ENCODE measurements at places on chromosomes 7 and 10.
A peak's percentile ranks its signal among the peaks of the same experiment; 100 is the strongest.

- DNase-seq = no peak
Observed at GRCh38 chr10:1251769-1252168, 195.6 kb downstream of the WDR37 start.

- peak; percentile 59 for DNase-seq
Observed at GRCh38 chr7:44847509-44847919, 373 bp downstream of the H2AZ2 start.

GRCh38 chr7:107078517-107078966 lies 34.0 kb downstream of the PRKAR2B start:
- DNase-seq = no peak

DNA sequence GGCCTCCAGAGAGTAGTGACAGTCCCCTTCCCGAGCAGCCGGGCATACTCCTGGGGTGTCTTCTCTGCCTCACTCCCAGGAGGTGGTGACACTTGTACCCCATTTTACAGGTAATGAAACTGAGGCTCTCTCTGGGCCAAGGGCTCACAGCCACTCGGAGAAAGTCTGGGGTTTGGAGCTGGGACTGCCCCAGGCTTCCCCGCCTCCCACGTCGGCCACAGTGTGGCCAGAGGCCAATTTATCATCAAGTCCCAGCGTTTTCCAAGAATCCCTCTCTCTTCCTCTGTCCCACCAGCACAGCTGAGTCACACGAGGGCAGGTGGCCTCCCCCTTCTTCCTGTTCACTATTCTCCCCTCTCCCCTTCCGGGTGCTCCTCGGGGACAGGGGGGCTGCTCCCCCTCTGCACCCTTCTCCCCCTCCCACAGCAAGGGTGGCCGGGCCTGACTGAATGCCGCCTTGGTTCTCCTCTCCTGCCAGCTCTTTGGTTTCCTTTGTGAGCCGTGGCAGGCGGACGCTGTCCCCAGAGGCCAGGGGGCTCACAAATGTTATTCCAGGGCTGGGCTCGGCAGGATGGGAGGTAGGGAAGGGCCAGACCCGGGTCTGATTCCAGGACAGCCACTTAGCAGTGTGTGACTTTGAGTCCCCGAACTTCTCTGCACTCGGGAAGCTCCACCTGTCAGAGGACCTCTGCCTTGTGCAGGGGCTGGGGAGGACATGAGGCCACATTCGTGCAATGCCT lies 17.7 kb downstream of the CLIP2 start:
- DNase-seq = no peak

GRCh38 chr10:120948889-120949608 lies 97.9 kb downstream of the WDR11 start:
- DNase-seq = peak; percentile 27

DNA sequence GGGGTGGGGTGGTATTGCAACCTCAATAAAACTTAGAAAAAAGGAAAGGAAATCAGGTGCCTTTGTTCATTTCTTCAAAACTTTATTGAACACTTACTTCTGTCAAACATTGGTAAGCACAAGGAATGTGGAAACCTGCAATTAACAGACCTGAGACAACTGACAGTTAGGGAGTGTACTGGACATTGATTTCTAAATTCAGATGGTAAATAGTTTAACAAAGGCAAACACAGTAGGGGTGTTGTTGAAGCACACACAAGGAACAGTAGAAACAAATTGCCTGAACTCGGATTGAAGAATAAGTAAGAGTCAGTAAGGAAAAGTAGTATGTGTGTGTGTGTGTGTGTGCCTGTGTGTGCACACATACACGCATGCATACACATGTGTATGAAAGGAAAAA lies 108.6 kb downstream of the CSTF2T start:
- DNase-seq = no peak

DNA sequence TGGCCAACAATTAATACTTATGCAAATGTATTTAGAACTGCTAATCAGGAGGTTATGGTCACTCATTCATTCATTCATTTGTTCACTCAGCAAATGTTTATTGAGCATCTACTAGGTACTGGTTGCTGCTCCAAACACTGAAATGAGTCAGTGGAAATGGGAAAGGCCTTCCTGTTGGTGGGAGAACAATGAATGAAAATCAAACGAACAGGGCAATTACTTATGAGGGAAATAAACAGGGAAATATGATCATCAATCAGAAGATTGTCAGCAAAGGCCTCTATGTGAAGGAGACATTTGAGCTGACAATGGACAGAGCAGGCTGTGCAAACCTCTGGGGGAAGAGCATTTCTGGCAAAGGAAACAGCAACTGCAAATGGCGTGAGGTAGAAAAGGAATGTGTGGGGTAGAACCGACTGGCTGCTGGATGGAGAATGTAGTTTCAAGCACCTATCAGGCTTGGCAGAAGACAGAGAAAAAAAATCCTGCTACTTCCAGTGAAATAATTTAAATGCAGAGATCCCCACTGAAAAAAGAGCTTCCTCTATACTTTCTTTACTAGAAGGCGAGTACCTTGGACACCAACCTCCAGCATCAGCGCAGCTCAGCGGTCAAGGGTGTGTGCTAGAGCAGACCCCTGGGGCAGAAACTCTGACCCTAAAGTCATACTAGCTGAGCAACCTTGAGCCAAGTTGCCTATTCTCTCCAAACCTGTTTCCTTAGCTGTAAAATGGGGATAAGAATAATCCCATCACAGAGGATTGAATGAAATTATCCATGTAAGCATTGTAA lies 108.8 kb upstream of the EEPD1 start:
- DNase-seq = no peak

GRCh38 chr7:70788276-70788675 lies 343.7 kb upstream of the GALNT17 start:
- DNase-seq = no peak

- no peak for DNase-seq
Observed at GRCh38 chr7:108143658-108144420, 13.7 kb upstream of the LAMB4 start.

All from brain pericyte (primary cell).